ENCODE measurements at places on chromosomes 3 and 15. TPM values are rescaled to one million over a fixed set of nuclear protein-coding genes. Genes with fewer than 3 reads are reported as not detected.

DNA sequence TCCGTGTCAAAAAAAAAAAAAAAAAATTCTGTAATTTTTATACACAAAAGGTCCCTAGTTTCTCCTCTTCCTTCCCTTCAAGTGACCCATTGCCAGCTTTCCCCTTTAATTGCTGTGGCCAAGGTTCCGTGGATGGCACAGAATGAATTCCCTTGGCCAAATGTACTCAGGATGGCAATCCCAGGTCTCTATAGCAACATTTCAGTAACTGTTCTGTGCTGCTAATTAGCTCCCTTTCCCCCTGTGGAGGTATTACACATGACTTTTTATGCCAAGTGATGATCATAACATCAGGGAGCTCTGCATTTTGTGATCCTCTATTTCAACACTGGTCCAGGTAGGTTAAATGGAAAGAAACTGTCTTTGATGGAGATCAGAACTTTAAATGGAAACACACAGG is at the start of gene OR4F6:
OR4F6 (plus strand) TSS at position 301 of the 400 bp plus-strand sequence. CDS start 2,211 bp downstream, outside the sequence.
- DNase-seq, result no peak

Gene VILL
- total RNA-seq, result 6.7 TPM

Gene GOLGA8M
- total RNA-seq, result 0.39 TPM

GRCh38 chr3:129599607-129600006 is 6.9 kb downstream of the PLXND1 start:
- DNase-seq, result no peak

DNA sequence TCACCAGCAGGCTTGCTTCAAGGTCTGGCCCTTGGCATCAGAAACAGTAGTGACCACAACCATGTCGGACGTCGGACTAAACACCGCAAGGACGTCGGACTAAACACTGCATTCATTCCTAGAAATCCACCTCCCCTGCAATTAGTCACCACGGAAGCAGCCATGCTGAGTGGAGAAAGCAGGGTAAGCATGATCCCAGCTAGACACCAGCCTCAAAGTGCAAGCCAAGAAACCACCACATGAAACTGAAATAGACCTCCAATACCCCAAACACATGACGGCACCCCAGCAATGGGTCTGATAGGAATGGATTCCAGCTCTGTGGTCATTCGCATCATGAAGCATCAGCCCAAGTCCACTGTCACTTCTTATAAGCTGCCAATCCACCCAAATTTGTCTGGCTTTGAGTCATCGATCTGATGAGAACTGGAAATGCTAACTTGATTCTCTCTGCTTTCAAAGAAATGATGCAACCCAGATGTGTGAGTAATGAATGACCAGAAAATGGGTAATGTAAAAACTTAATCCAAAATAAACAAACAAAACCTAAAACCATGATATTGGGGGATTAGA is 348.3 kb upstream of the TMCO5A start:
- no peak for DNase-seq

- DNase-seq, result peak; percentile 51
These were observed 43.6 kb downstream of the RLBP1 start for GRCh38 chr15:89177633-89178306.

DNA sequence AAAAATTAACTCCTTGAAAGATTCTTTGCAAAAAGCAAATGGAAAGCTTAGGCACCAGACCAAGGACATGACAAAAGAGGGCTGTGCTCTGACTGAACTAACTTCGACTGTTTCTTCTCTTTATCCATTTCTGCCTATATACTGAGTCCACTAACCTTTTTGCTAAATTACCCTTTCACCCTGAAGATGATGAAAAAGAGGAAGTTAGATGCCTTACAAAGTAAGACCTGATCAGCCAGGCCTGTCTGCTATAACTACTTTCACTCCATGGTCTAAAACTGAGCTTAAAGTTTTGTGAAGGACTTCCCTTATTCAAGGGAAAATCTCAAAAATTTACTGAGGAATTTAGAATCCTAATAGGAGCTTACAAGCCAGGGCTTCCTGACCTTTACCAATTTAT is 6.2 kb upstream of the IGSF10 start:
- DNase-seq, result no peak

Gene PRSS50
- total RNA-seq, result not detected

- no peak for DNase-seq
These were observed 85.9 kb downstream of the FAIM start for GRCh38 chr3:138694287-138695007.

Gene TNFAIP8L3
- total RNA-seq, result 19.1 TPM

- no peak for DNase-seq
These were observed 264.3 kb upstream of the ARHGEF26 start for GRCh38 chr3:153856932-153857331.

GRCh38 chr3:181729341-181729869 is 17.7 kb downstream of the SOX2 start:
- DNase-seq, result no peak

DNA sequence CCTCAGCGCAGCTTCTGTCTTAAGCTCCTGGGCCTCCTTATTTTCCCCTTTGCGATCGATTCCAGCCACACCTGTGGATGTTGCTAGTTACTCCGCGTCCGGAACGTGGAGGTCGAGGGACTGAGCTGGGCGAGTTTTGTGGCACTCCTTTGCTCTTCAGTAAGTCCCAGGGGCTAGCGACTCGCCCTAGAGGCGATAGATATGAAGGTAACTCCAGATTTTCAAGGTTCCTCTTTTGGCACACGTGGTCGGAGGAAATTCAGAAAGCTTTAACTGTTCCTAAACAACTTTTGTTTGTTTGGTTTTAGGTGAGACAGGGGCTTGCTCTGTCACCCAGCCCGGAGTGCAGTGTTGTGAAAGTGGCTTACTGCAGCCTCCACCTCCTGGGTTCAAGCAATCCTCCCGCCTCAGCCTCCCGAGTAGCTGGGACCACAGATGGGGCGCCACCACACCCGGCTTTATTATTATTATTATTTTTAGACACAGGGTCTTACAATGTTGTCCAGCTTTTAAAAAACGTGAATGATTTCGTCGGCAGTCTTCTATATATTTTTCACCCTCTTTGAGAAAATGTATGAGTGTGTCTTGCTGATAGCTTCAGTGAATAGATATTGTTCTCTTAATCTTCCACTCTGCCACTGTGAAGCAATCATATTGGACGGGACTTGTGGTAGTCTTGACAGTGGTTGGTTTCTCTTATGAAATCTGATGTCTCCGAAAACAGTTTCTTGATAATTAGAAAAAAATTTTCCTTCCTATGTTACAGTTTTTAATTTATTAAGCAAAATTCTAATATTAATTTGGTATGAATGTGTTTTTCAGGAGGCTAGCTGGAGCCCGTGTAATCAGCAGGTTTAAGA is 785 bp downstream of the MFSD1 start:
- no peak for DNase-seq

DNA sequence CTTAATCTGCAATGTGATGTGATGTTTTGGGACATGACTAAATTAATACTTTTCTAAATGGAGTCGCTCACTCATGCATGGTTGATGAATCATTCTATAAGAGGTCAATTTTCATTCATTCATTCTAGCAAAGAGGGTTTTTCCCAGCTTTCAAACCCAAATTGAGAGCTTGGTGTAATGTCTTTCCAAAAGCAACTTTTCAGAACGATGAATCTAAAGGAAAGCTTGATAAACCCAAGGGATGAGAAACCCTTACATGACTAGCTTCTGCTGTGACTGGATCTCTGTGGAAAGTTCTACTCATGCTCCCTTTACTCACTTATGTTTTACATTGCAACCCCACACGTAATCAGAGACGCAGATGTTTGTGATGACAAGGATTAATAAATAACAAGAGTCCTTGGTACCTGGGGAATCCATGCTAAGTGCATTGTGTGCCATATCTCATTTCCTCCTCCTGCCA is 47.7 kb downstream of the PDZRN3 start:
- DNase-seq, result no peak

GRCh38 chr15:43317566-43318184 is 12.7 kb downstream of the LCMT2 start:
- no peak for DNase-seq

- DNase-seq, result no peak
These were observed 30.4 kb downstream of the MECOM start for GRCh38 chr3:169633105-169633504.

GRCh38 chr15:90561344-90562244 is 31.9 kb downstream of the CRTC3 start:
- no peak for DNase-seq

Gene KCNAB1
- total RNA-seq, result 0.70 TPM

- DNase-seq, result no peak
These were observed 101.3 kb upstream of the HES1 start for GRCh38 chr3:194034346-194035336.

DNA sequence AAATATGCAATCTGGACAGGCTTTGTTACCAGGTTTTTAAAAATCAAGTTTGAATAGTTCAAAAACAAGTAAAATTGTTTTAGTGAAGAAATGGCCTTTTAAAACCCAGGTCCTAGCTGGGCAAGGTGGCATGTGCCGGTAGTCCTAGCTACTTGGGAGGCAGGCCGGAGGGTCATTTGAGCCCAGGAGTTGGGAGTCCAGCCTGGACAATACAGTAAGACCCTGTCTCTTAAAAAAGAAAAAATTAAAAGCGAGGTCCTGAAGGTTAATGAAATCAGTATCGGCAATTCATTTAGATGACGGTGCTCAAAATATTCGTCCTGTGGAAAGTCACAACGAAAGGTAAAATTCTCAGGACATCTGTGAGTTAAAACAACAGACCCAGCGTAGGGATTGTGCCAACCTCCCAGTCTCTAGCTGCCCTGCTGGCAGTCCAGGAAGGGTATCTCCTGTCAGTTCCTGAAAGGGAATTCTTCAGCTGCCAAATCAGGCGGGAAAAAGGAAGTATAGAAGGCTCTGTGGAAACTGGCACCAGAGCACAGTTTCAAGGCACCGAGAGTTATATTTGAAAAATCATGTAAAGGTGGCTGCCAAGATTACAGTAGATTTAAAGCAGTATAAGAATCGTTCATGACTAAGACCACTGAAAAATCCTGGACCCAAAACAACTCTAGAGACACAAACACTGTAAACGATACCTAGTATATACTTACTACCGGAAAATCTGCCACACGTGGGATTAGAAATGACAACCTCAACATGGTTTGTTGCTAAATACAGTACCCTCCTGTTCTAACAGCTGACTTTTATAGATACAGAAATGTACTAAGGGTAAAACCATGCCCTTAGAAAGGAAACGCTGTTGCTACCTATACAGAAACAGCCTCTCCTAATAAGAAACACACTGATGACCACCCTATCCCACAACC is 1.2 kb upstream of the ABHD17C start:
- DNase-seq, result no peak

GRCh38 chr3:71051893-71052687 is 531.4 kb downstream of the FOXP1 start:
- DNase-seq, result no peak

DNA sequence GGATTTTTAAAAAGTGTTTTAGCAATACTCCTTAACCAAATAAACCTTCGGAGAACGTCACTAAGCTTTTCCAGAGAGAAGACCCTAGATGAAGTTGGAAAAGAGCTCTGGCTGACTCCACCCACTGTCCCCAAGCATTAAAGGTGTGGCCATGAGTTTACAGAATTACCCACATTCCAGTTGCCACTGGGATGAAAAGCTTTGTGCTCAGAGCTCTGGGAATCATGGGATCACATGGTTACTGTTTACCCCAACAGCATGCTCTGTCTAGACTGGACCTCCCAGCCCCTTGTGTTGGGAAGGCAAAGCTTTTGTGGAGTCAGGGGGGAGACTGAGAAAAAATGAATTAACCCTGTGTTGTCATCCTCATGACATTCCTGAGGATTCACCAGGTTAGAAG is 55.3 kb downstream of the CCK start:
- DNase-seq, result no peak

DNA sequence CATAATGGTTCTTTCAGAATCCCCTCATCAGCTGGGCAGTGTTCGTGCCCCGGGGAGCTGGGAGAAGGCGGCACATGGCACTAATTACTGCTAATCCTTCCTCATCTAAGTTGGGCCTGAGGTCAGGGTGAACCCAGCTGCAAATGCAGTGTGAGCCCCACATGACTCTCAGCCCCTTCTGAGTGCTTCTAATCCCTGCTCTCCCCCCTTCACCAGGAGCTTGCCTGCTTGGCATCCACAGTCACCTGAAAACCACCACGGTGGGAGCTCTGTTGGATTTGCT is 455 bp upstream of the TRPM1 start:
- DNase-seq, result no peak

Gene LTK
- 0.24 TPM for total RNA-seq

DNA sequence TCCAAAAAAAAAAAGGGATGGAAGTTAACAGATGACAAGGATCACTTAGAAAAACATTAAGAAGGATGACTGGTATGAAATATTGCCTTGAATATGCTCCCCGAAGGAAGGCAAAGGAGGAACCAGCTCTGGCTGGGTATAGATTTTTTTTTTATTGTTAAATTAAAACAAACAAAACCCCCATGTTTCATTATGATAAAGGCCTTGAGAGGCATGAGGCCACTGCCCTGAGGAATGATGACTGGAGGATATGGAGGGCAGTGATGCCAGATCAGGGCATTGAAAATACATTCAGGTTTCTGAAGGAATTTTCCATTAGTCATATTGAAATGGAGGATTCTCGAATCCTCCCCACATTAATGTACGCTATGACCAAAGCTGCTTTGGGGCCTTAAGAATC is 120.9 kb downstream of the ADAMTS9 start:
- DNase-seq, result no peak

Gene CSPG5
- total RNA-seq, result 0.48 TPM

Gene BBS4
- total RNA-seq, result 34.9 TPM

DNA sequence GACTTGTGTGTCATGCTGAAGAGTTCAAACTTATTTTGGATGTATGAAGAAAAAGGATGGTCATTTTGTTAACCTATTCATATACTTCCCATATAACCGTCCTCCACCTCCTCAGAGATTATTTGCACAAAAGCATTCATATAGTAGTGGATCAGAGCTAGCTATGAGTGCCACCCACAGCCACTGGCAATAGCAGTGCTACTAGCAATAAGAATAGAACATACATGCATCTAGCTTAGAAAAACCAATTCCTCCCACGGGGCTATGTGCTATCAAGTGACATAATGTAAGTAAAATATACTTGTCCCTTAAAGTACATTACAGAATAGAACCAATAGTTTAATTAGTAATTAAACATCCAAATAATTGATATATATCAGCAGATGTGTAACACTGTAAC is 10.3 kb upstream of the ZBED2 start:
- no peak for DNase-seq

Gene GLT8D1
- 93.6 TPM for total RNA-seq

DNA sequence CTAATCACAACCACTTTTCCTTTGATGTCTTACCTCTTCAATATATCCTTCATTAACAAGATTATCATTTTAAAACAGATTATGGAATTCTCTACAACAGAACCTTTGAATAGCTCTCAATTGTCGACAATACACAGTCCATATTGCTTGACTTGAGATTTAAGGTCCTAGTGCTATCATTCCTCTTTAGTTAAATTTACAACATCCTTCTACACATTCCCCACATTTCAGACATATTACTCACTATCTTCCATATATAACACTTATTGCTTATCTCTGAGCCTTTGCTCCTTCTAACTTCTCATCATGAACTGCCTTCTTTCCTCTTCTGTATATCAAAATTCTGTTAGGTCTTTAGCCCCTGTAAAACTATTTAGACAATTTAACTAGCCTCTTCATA is 247.0 kb downstream of the STXBP5L start:
- no peak for DNase-seq

Gene DHFR2
- total RNA-seq, result 2.5 TPM

Gene ZPLD1
- 0.10 TPM for total RNA-seq

Gene P4HTM
- 32.9 TPM for total RNA-seq

Gene CYFIP1
- total RNA-seq, result 120 TPM

All from glomerular endothelial cell (primary cell).